ENCODE measurements at places on chromosomes 3 and 15. TPM values are rescaled to one million over a fixed set of nuclear protein-coding genes. Genes with fewer than 3 reads are reported as not detected.

DNA sequence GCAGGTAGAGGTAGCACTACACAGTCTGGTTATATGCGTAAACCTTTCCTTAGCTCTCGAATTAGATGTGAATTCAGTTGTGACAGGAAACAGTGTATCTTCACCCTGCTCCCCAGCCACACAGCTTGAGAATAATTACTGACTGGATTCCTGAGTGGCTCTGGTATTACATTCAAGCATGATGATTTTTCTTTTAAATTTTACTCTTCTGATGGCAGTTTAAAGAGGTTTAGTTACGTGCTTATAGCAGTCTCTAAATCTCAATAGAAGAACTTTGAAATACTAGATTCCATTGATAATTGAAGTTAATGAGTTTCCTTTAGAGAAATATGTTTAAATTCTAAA, 98.8 kb downstream of the FNDC3B start:
- no peaks in the 10 kb centered on the region for H3K27me3 ChIP-seq
- no peak for DNase-seq
- no peak overlapping the region for H3K4me3 ChIP-seq
- peak overlapping the region; percentile 45 for H3K27ac ChIP-seq
- H3K36me3 ChIP-seq = no peaks in the 10 kb centered on the region
- peaks cover 3% of the 10 kb centered on the region for H3K4me1 ChIP-seq

DNA sequence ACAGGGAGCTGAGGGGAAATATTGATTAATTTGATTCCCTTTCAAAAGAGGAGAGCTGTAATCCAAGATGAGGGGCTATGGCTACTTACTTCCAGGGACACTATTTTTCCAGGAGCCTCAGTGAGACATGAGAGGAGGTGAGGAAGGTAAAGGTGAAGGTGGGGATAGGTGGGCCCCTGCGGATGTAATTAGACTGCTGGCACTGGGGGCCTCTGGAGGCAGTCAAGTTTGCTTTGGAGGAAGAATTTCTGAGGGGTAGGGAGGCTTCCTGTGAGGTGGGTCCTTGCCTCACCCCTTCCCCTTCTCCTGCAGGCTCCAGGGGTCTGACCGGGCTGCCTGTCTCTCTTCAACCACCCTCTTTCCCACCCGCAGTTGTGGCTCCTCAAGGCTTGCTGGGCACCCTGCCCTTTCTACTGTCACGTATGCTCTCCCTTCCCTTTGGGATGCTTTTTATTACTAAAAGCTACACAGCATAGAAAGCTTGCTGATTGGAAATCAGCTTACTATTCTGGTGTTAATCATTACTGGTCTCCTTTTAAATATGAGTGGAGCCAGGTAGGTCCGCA, 22.5 kb downstream of the GASK1A start:
- H3K27me3 ChIP-seq = no peaks in the 10 kb centered on the region
- H3K36me3 ChIP-seq = no peaks in the 10 kb centered on the region
- peak overlapping the region; percentile 75 for H3K27ac ChIP-seq

DNA sequence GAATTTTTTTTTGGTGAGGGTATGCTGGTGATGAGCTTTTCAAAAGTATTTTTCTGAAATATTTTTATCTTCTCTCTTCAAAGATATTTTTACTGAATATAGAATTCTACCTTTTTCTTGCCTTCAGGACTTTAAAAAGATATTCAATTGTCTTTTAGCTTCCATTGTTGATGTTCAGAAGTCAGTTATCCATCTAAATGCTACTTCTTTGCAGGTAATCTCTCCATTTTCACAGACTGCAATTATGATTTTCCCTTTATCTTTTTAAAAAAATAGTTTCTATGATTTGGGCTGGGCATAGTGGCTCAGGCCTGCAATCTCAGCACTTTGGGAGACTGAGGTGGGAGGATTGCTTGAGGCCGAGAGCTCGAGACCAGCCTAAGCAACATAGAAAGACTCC, 222.4 kb downstream of the IL20RB start:
- no peaks in the 10 kb centered on the region for H3K27me3 ChIP-seq
- no peak overlapping the region for H3K27ac ChIP-seq
- no peak for DNase-seq
- H3K4me3 ChIP-seq = no peak overlapping the region
- H3K4me1 ChIP-seq = no peaks in the 10 kb centered on the region

- no peaks in the 10 kb centered on the region for H3K36me3 ChIP-seq
- H3K27ac ChIP-seq = no peak overlapping the region
- no peaks in the 10 kb centered on the region for H3K27me3 ChIP-seq
- no peak overlapping the region for H3K4me3 ChIP-seq
- no peak for DNase-seq
These were observed 40.3 kb downstream of the EDEM1 start for GRCh38 chr3:5227812-5228211.

GRCh38 chr15:56225520-56225919, 18.2 kb downstream of the RFX7 start:
- DNase-seq = no peak
- H3K36me3 ChIP-seq = peaks cover 4% of the 10 kb centered on the region
- no peak overlapping the region for H3K27ac ChIP-seq

The ROBO1 gene
- total RNA-seq = 9.5 TPM

The VILL gene
- total RNA-seq = 59.4 TPM

The GOLGA8G gene
- total RNA-seq = not detected

The MYRIP gene
- 12.4 TPM for total RNA-seq

GRCh38 chr3:132290833-132291232, 26.4 kb upstream of the ACP3 start:
- no peaks in the 10 kb centered on the region for H3K4me1 ChIP-seq
- H3K27me3 ChIP-seq = no peaks in the 10 kb centered on the region
- no peak for DNase-seq
- no peak overlapping the region for H3K4me3 ChIP-seq

GRCh38 chr3:67593761-67594234, 60.6 kb downstream of the SUCLG2 start:
- no peaks in the 10 kb centered on the region for H3K27me3 ChIP-seq
- no peaks in the 10 kb centered on the region for H3K36me3 ChIP-seq
- no peak overlapping the region for H3K4me3 ChIP-seq
- no peaks in the 10 kb centered on the region for H3K4me1 ChIP-seq
- H3K27ac ChIP-seq = no peak overlapping the region
- no peak for DNase-seq

GRCh38 chr3:114860531-114860930, 286.6 kb downstream of the ZBTB20 start:
- no peaks in the 10 kb centered on the region for H3K36me3 ChIP-seq
- H3K27me3 ChIP-seq = no peaks in the 10 kb centered on the region
- no peak overlapping the region for H3K27ac ChIP-seq
- no peak overlapping the region for H3K4me3 ChIP-seq
- DNase-seq = no peak

- no peaks in the 10 kb centered on the region for H3K4me1 ChIP-seq
- DNase-seq = no peak
- no peaks in the 10 kb centered on the region for H3K36me3 ChIP-seq
- no peak overlapping the region for H3K27ac ChIP-seq
- no peak overlapping the region for H3K4me3 ChIP-seq
These were observed 33.6 kb downstream of the MOBP start for GRCh38 chr3:39501059-39501458.

DNA sequence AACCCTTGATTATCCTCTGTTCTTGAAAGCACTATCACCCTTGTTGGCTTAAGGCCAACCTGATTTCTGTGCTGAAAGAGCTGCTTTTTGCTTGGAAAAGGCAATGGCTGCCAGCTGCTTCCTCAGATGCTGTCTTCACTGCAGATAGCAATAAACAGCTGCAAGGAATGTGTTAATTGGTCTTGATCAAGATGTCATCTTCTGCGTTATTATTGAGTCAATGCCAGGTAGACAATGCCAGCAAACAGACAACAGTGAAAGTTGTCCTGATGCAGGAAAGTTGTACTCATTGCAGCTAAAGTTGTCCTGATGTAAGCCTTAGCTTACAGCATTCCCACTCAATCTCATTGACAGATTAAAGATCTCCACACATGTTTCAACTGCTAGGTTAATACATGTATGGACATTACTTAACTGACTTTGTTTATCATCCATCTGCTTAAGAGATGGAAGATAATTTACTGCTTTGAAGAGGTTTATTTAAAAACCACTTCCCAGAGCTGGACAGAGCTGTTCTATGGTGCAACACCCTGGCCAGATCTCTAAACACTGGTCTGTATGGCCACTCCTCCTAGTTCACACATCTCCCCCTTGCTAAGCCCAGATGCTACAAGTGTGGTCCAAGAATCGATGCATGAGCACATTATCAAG, 251.0 kb upstream of the MCTP2 start:
- H3K4me1 ChIP-seq = no peaks in the 10 kb centered on the region

GRCh38 chr15:37020852-37021251, 79.5 kb downstream of the MEIS2 start:
- no peaks in the 10 kb centered on the region for H3K4me1 ChIP-seq
- DNase-seq = no peak
- H3K36me3 ChIP-seq = no peaks in the 10 kb centered on the region
- no peaks in the 10 kb centered on the region for H3K27me3 ChIP-seq
- no peak overlapping the region for H3K4me3 ChIP-seq

DNA sequence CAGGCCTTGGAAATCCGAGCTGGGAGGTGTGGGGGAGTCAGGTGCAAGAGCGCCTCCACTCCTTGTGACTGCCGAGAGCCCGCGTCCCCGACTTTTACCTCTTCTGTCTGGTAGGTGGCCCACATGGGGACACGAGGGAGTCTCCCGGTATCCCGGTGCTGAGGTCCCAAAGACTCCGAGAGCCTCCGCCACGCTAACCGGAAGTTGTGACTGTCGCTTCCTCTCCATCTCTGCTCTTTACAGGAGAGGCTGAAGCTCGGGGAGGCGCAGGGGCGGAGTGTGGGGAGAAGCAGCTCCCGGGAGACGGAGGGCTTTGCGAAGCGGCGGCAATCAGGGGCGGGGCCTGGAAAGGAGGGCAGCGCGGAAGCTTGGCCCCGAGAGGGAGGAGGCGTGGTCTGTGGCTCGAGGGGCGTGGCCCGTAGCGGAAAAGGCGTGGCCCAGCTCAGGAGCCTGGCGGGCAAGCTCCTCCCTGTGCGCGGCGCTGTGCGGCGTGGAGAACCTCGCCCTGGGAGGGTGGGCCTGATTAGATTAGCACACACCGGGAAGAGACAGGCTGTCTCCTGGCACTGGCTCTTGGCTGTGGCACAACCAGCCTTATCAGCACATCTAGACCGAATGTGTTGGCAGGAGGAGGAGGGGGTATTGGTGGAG, 143.9 kb downstream of the GABRB3 start:
- no peaks in the 10 kb centered on the region for H3K36me3 ChIP-seq
- no peaks in the 10 kb centered on the region for H3K27me3 ChIP-seq
- peak; percentile 50 for DNase-seq

- no peaks in the 10 kb centered on the region for H3K27me3 ChIP-seq
- no peak for DNase-seq
- H3K4me3 ChIP-seq = no peak overlapping the region
- no peaks in the 10 kb centered on the region for H3K4me1 ChIP-seq
- H3K36me3 ChIP-seq = no peaks in the 10 kb centered on the region
These were observed 418.2 kb downstream of the EPHA3 start for GRCh38 chr3:89525609-89526008.

The CIDEC gene
- total RNA-seq = 335 TPM

GRCh38 chr3:33787328-33788009, 11.0 kb upstream of the PDCD6IP start:
- peak overlapping the region; percentile 9 for H3K4me3 ChIP-seq
- DNase-seq = peak; percentile 38
- H3K4me1 ChIP-seq = no peaks in the 10 kb centered on the region

The EID1 gene
- 113 TPM for total RNA-seq

- H3K27me3 ChIP-seq = no peaks in the 10 kb centered on the region
- H3K4me1 ChIP-seq = no peaks in the 10 kb centered on the region
- no peak overlapping the region for H3K27ac ChIP-seq
- no peak for DNase-seq
- no peak overlapping the region for H3K4me3 ChIP-seq
These were observed 135.1 kb downstream of the KCNMB2 start for GRCh38 chr3:178671377-178671776.

DNA sequence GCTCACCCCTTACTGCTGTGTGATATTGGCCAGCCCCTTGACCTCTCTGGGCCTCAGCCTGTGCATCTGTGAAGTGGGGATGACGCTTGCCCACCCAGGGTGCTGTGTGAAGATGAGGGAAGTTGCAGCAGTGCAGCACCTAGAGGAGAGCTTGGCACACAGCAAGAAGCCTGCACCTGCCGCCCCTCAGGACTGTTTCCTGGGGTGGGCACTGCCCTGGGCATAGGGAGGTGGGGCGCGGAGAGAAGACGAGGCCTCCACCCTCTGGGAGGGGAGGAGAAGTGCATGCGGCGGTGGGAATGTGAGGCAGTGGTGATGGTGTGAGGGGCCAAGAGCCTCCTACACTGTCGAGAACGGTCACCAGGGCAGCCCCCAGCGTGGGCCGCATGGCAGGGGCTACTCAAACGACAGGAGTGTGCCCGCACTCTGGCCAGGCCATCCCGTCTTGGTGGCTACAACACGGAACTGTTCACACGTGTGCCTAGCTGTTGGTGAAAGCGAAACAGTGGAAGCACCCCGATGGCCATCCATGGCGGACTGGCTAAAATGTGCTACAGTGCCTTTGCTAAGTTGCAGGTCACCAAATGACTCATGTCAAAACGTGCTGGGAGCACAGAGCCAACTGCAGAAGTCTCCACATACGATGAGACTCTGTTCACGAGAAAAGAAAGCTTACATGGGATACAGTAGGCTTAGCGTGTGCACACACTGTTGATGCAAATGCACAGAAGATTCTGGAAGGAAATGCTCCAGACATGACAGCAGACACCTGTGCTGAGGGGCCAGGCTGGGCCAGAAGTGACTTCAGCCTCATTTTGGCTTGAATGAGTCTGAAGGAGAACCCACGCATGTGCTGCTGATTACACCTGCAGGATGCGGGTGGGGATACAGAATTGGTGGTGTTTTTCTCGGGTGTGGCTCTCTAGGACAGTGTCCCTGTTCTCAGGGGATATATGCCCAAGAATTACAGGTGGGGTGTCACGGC, 40.4 kb upstream of the IQSEC1 start:
- peaks cover 21% of the 10 kb centered on the region for H3K4me1 ChIP-seq
- H3K36me3 ChIP-seq = no peaks in the 10 kb centered on the region
- H3K27ac ChIP-seq = no peak overlapping the region
- H3K4me3 ChIP-seq = no peak overlapping the region
- DNase-seq = peak; percentile 29

DNA sequence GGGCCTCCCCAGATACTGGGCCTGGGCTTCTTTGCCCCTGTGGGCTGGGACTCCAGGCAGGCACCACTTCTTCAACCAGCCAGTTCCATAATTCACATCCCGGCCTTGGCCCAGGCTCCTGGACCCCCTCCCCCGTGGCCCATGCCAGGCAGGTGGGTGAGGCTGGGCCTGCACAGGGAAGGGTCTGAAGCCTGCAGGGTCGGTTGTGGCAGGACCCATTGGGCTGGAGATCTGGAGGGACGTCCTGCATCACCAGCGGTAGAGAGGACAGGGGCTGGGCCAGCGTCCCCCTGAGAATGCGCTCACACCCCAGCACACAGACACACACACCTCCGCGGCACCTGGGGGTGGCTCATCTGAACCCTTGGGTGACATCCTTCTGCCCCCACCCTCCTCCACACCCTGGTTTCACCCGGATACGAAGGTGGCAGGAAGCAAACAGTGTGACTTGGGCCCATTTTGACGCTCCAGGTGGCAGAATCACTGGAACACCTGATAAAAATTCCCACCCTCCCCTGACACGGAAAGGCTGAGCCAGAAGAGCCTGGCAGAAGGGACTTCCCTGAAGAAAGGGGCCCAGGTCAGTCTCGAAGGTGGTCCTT, 15.4 kb downstream of the ZDHHC19 start:
- H3K4me1 ChIP-seq = peaks cover 19% of the 10 kb centered on the region
- no peaks in the 10 kb centered on the region for H3K27me3 ChIP-seq
- DNase-seq = no peak
- H3K4me3 ChIP-seq = no peak overlapping the region
- no peak overlapping the region for H3K27ac ChIP-seq

Measured in Peyer's patch (tissue), 4 donors.